ENCODE measurements at places on chromosomes 7 and 10. TPM values are rescaled to one million over a fixed set of nuclear protein-coding genes. Genes with fewer than 3 reads are reported as not detected.

TRIM4 gene
- 22.3 TPM for total RNA-seq

DNA sequence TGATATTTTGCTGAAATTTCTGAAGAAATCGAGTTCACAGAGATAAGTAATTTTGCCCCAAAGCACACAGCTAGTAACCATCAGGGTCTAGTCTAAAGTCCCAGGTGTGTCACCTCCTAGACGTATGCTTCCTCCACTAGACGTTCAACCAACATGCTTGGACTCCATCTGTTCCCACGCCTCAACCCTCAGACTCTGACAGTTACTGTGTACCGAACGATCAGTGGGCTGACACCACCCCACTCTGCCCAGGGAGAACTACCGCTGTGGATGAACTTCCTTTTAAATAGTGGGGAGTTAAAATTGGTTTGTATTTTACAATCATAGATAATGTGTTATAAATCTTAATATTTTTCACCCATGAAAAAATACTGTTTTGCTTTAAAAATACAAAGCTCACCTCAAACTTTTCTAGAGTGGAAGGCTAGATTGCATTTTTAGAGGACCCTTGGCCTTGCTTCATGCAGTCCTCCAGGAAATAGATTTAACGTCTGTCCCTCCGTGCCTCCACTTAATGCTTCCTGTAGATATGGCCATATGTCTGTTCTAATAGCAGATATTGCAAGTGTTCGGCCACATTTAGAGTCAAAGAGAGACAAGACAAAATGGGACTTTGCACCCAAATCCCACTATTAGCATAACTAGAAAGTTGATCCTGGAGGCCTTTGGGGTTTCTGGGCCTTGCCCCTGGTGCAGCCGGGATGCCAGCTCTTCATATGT, 91.4 kb upstream of the ZPBP start:
- no peak for DNase-seq

GRCh38 chr10:44046605-44047004, 338.3 kb downstream of the CXCL12 start:
- peak; percentile 80 for DNase-seq

DNA sequence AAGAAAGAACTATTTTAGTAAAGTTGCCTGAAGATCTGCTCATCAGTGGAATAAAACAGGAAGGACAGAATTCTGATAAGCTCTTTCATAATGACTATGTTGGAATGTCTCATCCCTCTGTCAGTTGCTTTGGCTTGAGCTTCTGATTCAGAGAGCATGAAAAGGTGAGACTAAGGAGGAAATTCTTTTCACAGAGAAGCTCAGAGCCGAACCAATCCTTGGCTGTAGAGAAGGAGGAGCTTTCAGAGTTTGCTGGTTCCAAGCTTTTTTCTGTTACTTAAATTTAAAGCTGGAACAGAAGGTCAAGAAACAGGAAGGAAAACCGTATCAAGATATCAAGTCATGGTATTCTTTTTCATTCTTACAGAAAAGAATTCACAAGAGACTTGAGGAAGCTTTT, 24.0 kb downstream of the GSTO2 start:
- peak; percentile 74 for DNase-seq

DNA sequence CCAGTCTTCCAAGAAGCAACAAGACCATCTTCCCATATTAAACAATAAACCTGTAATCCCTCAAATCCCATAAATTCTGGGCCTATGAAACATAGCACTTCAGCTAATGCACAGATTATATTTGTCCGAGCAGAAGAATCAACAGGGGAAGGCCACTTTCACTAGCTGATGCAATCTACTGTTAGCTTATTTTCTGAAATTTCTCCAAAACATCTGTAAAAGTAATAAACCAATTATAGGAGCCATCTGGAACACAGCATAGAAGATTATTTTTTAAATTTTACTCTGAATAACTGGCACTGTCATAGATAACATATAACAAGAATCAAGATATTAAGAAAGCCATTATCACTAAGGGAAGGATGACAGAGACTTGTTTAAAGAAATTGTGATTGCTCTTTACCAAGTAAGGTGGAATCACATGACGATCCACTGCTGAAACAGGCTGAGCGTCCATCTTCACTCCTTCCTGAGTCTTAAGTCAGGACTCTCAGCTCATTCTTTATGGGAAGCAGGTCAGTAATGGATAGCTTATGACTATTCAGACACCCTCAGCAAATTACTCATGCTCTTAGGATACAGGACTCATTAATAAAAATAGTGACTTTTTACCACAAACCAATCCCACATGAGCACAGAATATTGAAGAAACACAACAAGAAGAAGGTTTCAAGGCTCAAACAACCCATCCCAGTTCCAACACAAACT, 719.5 kb downstream of the XPNPEP1 start:
- DNase-seq, result no peak

FGFR2 gene
- not detected for total RNA-seq

- no peak for DNase-seq
Observed at GRCh38 chr7:50588937-50589336, 23.7 kb upstream of the DDC start.

DNA sequence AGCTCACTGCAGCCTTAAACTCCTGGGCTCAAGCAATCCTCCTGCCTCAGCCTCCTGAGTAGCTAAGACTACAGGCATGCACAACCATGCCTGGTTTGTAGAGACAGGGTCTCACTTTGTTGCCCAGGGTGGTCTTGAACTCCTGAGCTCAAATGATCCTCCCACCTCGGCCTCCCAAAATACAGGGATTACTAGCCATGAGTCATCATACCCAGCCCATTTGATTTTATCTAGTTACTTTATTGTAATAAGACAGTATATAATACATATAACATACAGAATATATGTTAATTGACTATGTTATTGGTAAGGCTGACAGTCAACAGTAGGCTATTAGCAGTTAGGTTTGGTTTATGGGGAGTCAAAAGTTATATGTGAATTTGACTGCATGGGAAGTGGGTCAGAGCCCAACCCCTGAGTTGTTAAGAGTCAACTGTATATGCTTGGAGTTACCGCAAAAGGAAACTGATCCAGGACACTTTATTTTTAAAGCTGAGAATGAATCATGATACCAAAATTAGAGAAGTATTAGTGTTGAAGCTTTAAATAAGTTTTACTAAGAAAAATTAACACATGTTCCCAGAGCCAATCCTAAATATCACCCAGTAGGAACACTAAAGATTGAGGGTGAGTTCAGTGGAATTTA, 20.7 kb upstream of the KMT2E start:
- no peak for DNase-seq

DNA sequence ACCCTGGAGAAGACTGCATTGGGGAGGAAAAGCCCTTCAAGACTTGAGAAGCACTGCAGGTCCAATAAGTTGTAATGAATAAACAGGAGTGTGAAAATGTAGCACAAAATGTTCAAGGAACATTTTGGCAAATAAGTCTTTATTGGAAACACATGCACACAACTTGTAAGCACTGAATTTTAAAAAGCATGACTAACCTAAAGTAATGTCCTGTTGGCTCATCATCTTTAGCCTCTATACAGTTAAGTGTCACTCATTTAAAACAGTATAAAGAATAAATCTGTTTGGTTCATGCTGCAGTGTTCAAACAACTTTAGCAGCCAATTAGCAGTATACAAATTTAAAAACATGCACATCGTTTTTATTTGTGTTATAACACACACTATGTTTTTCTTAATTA, 108.6 kb downstream of the CDK6 start:
- peak; percentile 52 for DNase-seq

PGAM2 gene
- total RNA-seq, result not detected

DNA sequence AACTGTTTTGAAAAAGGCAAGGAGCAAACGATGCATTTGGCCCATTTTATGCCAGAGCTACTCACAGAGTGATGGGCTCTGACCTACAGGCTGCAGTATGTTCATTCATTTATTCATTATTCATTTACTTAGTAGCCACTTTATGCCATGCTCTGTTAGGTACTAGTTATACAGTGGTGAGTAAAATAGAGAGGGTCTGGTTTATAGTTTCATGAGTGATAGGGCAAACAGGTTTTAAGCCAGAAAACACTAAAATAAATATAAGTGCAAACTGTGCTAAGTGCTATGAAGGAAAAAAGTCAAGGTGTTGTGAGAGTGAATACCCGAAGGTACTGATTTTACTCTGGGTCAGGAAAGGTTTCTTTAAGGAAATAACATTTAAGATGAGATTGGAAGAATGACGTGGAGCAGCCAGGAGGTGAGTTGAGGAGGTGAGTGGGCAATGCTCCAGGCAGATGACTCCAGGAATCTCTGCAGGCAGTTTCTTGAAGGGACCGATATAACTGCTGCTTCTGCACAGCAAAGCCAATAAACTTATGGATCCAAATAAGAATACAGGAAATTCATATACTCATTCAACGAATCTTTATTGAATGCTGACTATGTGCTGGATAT, 56.9 kb upstream of the FAM133B start:
- DNase-seq, result no peak

TRPV6 gene
- not detected for total RNA-seq

PVRIG gene
- total RNA-seq, result 0.75 TPM

SLC26A5 gene
- total RNA-seq, result not detected

DNA sequence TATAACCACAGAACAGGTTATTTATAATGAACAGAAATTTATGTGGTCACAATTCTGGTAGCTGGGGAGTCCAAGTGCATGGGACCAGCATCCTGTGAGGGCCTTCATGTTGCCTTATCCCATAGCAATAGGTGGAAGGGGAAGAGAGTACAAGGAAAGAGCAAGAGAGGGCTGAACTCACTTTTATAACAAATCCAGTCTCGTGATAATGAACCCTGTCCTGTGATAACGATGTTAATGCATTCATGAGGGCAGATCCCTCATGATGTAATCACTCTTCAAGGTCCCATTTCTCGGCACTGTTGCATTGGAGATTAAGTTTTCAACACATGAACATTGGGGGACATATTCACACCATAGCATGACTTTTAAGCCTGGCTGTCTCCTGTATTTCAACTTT, 27.4 kb upstream of the CCDC7 start:
- no peak for DNase-seq

OTUD1 gene
- 3.6 TPM for total RNA-seq

DNA sequence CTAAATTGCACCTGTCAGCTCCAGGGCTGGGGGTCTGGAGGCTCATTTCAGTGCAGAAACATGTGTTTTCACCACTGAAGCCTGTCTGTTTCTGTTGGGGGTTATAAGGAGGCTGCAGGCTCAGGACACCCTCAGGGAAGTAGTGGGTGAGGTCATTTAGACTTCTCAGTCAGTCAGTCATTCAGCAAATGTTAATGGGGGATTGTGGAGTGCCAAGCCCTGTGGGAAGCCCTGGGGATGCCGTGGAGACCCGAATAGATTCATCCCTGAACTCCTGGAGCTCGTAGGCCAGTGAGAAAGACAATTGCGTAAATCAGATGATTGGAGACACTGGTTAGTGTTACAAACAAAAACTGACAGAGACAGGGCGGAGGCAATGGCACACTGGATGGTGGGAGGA, 19.2 kb downstream of the LHPP start:
- no peak for DNase-seq

ZNF853 gene
- not detected for total RNA-seq

NFKB2 gene
- 21.8 TPM for total RNA-seq

CPA4 gene
- 23.7 TPM for total RNA-seq

- peak; percentile 52 for DNase-seq
Observed at GRCh38 chr10:35194906-35195305, 68.3 kb downstream of the CREM start.

HABP2 gene
- total RNA-seq, result not detected

All from HFFc6 (cell line).